ENCODE measurements at places on chromosomes 2 and 18.

DNA sequence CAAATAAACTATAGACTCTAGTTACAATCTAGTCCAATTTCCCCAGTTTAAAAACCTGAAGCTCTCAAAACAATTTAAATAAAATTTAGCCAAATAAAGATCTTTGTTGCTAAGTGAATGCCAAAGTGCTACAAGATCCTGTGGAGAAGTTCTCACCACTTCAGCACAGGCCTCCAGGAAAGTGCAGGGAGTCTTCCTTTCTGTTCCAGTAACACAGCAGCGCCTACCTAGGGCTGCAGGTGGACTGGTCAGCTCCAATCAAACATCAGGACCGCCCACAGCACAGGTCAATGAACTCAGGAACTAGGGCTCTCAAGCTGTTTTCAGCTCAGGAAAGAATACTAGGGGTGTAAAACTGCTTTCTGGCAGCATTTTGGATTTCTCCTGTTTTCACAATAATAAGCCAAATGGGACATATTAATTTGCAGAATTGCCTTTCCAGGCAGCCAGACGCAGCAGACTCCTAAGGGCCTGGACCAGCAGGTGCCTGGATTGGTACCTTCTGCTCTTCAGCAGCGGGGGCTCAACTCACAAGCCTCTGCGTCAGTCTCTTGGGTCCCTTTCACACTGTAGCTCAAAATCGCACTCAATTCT, 1.5 kb downstream of the FAM110C start:
- no peak for DNase-seq

- DNase-seq, result no peak
Observed at GRCh38 chr2:37583402-37583801, 88.0 kb downstream of the CDC42EP3 start.

- DNase-seq, result no peak
Observed at GRCh38 chr2:11543337-11544216, 9.7 kb downstream of the GREB1 start.

DNA sequence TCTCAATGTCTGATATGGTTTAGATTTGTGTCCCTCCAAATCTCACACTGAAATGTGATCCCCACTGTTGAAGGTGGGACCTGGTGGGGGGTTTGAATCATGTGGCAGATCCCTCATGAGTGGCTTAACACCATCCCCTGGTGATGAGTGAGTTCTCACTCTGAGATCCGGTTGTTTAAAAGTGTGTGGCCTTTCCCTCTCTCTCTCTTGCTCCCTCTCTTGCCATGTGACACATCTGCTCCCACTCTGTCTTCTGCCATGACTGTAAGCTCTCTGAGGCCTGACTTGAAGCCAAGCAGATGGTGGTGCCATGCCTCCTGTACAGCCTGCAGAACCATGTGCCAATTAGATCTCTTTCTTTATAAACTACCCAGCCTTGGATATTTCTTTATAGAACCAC, 108.8 kb downstream of the RBMS1 start:
- no peak for DNase-seq

DNA sequence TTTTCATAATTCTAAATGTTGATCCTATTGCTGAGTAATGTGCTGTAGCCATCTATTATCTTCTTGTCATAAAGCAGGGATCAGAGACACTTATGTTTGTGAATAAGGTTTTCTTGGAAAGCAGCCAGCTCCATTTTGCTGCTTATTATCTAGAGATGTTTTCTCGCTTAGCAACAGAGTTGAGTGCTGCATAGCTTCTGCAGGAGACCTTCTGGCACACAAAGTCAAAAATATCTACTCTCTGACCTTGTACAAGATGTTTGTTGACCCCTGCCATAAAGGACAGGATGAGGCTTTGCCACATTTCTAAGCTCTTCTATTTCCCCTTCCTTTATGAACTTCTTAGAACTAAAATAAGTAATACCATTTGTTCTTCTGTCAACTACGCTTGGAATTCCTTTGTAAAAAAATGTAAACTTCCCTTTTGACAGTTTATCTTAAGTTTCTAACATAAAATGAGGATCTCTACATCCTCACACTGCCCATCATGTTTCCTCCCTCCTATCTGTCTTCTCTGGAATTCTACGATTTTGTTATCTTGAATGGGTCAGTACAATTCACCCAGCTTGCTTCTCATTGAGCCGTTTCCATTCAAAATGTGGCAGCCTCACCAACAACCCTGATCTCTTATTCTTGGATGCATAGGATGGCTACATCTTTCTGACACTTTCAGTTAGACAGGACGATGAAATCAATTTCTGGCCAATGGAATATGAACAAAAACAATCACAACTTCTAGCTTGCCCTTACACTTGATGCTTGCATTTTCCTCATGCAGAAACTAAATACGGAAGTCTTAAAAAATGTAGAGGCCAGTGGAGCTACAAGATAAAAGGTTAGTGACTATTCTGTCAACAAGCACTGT, 1377.0 kb downstream of the SUCLG1 start:
- DNase-seq, result no peak

DNA sequence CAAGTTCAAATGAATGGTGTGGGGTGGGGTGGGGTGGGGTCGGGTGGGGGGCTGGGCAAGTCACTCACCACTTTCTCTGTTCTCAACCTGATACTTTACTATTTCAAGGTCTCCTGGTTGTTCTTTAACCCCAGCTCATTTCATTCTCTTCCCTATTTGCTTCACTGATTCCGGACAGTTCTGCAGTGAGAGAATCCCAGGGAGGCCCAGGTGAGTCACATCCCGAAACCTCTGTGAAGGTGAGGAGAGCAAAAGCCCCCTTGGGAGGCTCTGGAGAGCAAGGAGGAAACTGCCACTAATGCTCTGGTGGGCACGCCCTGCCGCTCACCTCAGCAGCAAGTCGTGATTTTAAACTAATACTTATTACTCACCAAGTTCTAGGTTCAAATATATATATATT, 8.9 kb downstream of the EDAR start:
- no peak for DNase-seq

GRCh38 chr2:46144133-46144800, 152.9 kb upstream of the EPAS1 start:
- DNase-seq, result no peak

GRCh38 chr18:62536005-62536404, 13.2 kb downstream of the ZCCHC2 start:
- no peak for DNase-seq

DNA sequence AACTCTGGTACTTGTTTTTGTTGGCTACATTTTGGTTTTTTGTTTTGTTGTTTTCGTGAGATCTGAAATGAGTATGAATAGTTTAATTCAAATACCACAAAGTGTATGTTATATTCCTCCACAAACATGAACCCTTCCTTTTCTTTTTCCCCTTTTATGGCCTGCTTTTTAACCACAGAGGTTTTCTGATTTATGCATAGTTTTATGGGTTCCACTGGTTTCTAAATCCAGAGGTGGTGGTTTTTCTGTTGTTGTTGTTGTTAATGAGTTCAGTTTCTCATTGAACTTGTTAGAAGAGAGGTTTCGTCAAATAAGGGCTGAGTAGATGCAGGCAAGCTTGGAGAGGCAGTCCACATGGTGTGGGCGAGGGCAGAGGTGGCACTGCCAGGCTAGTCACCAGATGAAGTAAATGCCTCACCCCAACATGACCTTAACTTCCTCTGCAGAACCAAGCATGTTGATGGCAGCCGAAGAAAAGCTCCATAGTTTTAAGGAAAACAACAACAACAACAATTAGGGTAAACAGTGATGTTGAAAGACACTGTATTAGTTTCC, 72.5 kb downstream of the RIF1 start:
- no peak for DNase-seq

DNA sequence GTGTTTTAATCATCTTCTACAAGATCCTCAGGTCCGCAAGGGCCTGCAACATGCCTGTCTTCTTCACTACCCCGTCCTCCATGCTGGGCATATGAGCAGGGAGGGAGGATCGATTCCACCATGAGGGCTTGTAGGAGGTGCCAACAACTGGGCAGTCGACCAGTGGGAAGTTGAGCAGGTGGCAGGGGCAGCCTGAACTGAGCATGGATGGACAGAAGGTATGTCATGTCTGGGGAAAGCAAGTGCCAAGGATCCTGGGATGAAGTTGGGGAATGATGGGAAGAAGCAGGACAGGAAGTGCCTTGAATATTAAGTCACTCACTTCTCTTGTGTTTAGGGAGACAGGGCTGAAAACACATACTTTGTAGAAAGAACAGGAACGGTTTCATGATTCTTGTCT, 44.7 kb downstream of the CTIF start:
- DNase-seq, result no peak

DNA sequence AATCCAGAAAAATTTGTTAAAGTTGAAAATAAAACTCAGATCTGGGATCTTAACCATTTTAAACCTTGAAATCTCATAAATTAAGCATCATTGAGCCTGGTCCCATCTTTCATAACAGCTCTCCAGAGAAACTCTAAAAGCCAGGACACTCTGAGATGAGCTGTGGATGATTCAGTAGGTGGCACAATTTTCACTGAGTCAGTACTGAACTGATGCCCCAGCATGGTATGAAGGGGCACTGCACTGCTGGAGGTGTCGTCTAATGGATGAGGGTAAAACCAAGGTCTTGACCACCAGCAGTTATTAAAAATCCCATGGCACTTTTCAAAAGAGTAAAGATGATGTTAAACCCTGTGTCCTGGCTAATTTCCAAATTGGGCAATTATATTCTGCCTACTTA, 170.6 kb downstream of the FIGN start:
- no peak for DNase-seq

DNA sequence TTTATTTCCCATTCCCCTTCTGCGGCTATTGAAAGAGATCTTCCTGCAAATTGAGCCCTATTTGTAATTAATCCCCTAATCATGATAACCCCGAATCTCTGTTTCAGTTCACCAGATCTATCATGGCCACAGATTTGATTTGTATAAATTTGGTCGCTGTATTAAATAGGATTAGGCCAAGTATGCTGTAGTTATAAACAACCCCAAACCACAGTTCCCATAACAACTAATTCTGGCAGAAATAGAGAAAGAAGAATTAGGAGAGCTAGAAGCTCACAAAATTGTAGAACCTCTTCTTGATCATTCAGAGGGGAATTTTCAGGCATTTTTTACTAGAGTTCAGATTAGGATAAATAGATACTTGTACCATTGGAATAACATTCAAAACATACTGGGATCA, 433.7 kb upstream of the TNP1 start:
- DNase-seq, result no peak

GRCh38 chr2:63695583-63695982, 106.8 kb downstream of the MDH1 start:
- DNase-seq, result no peak

GRCh38 chr2:232831496-232831895, 38.6 kb upstream of the SNORC start:
- DNase-seq, result no peak

- no peak for DNase-seq
Observed at GRCh38 chr18:2992995-2993877, 19.7 kb downstream of the LPIN2 start.

DNA sequence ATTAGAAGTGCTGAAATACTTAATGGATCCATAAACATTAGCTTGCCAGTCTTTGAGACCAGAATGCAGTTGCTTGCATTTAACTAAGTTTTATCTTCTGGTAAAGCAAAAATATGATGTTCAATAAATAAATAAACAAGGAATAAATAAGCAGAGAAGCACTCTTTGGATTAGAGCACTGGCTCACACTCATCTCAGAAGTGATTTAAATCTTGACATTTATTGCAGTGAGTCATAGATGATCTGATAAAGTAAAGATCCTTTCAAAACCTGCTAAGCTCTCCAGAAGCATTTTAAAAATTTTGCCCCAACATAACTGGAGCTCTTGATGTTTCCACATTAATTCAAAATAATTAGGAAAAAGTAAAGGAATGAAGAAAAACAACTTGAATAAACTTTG, 66.8 kb downstream of the KYNU start:
- no peak for DNase-seq

- no peak for DNase-seq
Observed at GRCh38 chr2:56613254-56613653, 429.5 kb downstream of the CCDC85A start.

DNA sequence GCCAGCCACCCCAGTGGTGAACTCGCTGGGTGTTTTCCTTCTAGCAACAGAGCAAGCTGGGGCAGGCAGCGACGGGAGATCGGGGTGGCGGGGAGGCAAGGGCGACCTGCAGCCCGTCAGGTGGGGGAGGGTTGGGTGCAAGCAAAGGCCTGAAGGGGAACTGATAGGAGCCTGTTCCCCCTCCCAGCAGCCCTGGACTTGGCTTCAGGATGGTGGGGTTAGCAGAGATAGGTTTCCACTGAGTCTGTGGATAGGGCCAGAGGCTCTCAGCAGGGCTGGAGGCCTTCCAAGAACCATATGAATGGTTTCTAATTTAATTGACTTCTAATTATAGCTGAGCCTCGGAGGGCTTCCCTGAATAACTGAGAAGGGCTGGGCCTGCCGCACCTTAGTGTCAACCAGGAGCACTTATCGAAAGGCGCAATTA, 55.3 kb downstream of the EDAR start:
- no peak for DNase-seq

DNA sequence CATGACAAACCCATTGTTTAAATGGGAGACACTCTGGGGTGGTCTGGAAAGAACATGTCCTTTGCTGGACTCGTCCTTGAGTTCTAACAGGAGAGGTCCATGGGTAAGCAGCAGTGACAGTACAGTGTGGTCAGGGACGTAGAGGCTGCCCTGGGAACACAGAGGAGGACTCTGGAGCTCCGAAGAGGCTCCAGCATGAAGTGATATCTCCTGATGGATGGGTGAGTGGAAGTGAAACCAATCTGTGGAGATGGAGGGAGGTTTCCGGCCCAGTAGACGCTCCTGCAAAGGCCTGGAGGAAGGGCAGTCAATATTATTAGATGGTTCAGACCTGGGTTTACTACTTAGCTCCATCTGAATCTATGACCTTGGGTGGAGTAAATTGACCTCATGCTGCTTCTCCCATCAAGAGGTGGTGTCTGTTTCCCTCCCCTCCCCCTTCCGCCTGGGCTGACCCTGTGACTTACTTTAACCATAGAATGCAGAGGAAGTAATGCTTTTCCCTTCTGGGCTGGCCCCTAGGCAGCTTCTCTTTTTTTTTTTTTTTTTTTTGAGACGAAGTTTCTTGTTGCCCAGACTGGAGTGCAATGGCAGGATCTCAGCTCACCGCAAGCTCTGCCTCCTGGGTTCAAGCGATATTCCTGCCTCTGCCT, 2.3 kb upstream of the TFCP2L1 start:
- no peak for DNase-seq

DNA sequence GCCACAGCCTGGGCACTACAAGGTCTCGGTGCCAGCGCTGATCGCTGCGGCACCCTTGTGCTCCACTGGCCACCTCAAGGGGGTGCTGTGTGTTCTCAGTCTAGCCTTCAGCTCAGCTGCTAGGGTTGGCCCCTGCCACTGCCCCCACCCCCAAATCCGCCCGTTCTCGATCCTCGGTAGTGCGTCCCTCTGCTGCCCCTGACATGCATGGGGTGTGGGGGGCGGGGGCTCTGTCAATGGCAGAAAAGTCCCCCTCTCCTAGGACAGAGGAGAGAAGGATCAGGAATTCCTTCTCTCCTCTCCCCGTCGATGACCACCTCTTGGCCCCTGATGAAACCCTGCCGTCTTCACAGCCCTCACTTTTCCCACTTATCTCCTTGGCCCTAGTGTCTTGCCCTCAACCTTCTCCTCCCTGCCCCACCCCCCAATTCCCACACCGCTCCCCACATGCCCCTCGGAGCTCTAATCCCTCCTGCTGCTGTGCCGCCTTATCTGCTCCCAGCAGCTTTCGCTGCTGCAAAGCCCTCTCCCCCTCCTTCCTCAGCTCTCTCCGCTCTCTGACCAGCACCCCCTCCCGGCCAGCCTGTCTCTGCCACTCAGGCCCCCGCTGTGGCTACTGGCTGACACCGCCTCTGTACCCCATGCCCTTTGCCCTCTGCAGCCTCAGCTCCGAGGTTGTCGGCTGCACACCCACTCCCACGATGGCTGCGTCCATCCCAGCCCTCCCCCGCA, 4.3 kb upstream of the ASIC4 start:
- peak; percentile 39 for DNase-seq

GRCh38 chr18:77133835-77134496, 1.4 kb upstream of the MBP start:
- DNase-seq, result no peak
